ENCODE measurements at places on chromosomes 7 and 10. TPM values are rescaled to one million over a fixed set of nuclear protein-coding genes. Genes with fewer than 3 reads are reported as not detected.

The OR6V1 gene
- not detected for total RNA-seq

The SPDYE1 gene
- not detected for total RNA-seq

The CLEC2L gene
- not detected for total RNA-seq

The KNDC1 gene
- total RNA-seq: not detected

The DPP6 gene
- not detected for total RNA-seq

The KCND2 gene
- total RNA-seq: not detected

The CADPS2 gene
- 5.9 TPM for total RNA-seq

The MEIG1 gene
- total RNA-seq: not detected

The C10orf53 gene
- total RNA-seq: not detected

The CCL26 gene
- total RNA-seq: 33.9 TPM

The VIPR2 gene
- total RNA-seq: not detected

The STEAP1 gene
- total RNA-seq: 30.8 TPM

The PRKCQ gene
- total RNA-seq: 0.10 TPM

The LIPM gene
- not detected for total RNA-seq

The SPOCK2 gene
- 0.05 TPM for total RNA-seq

The PSD gene
- not detected for total RNA-seq

The VSTM2A gene
- total RNA-seq: not detected

The GBF1 gene
- total RNA-seq: 54.7 TPM

The HOXA2 gene
- 1.7 TPM for total RNA-seq

The MYOZ1 gene
- total RNA-seq: 1.0 TPM

The VAX1 gene
- total RNA-seq: not detected

The TMED4 gene
- total RNA-seq: 256 TPM

The THAP5 gene
- 34.0 TPM for total RNA-seq

The MYO3A gene
- total RNA-seq: not detected

The SCIN gene
- total RNA-seq: 0.67 TPM

The AHR gene
- 110 TPM for total RNA-seq

The TM9SF3 gene
- 77.3 TPM for total RNA-seq

The OR2A42 gene
- not detected for total RNA-seq

The EPO gene
- total RNA-seq: not detected

The CLRN3 gene
- not detected for total RNA-seq

The SLC13A1 gene
- total RNA-seq: not detected

The SNX10 gene
- 10.2 TPM for total RNA-seq

The CUBN gene
- 2.0 TPM for total RNA-seq

All from M059J (cell line).